ENCODE measurements at places on chromosomes 12 and 14. TPM values are rescaled to one million over a fixed set of nuclear protein-coding genes. Genes with fewer than 3 reads are reported as not detected.
A peak's percentile ranks its signal among the peaks of the same experiment; 100 is the strongest.

- no peak for DNase-seq
Measured at GRCh38 chr12:118467641-118468305, 91.4 kb downstream of the SUDS3 start.

- DNase-seq, result no peak
Measured at GRCh38 chr14:53890611-53891101, 66.0 kb downstream of the BMP4 start.

The SPIC gene
- total RNA-seq, result not detected

GRCh38 chr12:6823182-6824084 is 1.8 kb downstream of the GPR162 start:
- no peak for DNase-seq

GRCh38 chr14:87934185-87934584 is 58.8 kb downstream of the GALC start:
- peak; percentile 7 for DNase-seq

- DNase-seq, result peak; percentile 57
Measured at GRCh38 chr12:113461666-113462065, 10.0 kb downstream of the LHX5 start.

DNA sequence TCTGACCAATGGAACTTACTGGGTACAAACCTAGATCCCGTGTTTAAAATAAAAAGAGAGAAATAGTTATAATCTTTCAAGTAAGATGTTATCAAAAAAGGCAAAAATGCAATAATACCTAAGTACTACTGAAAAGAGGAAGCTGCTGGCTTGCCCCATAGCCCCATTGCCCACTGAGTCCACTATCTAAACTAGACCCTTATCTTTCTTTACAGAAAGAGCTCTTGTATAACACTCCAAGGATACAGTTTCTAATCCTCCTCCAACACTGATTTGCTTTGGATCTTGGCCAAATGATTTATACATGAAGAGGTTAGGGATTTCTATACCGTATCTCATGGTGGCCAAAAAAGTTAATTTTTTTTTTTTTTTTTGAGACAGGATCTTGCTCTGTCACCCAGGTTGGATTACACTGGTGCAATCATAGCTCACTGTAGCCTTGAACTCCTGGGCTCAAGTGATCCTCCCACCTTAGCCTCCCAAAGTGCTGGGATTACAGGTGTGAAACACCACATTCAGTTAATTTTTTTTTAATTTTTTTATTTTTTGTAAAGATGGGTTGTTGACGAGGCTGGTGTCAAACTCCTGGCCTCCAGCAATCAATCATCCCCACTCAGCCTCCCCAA is 2.6 kb downstream of the GXYLT1 start:
- DNase-seq, result no peak

DNA sequence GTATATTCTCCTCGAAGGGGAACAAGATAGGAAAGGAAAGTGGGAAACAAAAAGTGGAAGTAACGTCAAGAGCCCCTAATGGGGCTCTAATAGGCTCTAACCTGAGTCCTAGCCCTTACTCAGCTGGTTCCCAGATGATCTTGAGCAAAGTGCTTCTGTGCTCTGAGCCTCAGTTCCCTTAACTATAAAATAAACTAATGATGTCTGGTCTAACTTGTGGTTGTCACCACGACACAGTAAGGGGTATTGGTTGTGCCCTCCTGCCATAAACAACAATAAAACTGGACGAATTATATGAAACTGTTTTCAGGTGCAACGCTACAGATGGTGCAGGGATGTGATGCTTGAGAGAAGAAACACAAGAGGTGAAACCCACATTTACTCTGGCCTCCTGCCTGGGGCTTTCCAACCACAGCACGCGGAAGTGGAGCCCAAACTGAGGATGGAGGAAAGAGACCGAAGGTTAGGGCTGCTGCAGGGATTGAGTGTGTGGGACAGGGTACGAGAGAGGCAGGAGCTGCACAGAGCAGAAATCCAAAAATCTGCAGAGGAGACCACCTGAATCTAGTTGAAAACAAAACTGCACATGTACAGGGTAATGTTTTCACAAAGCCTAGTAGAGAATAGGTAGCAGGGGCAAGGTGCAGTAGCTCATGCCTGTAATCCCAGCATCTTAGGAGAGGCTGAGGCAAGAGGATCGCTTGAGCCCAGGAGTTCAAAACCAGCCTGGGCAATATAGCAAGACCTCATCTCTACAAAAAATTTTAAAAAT is 45.6 kb upstream of the BCL2L14 start:
- no peak for DNase-seq

The PPP1R13B gene
- 16.4 TPM for total RNA-seq

DNA sequence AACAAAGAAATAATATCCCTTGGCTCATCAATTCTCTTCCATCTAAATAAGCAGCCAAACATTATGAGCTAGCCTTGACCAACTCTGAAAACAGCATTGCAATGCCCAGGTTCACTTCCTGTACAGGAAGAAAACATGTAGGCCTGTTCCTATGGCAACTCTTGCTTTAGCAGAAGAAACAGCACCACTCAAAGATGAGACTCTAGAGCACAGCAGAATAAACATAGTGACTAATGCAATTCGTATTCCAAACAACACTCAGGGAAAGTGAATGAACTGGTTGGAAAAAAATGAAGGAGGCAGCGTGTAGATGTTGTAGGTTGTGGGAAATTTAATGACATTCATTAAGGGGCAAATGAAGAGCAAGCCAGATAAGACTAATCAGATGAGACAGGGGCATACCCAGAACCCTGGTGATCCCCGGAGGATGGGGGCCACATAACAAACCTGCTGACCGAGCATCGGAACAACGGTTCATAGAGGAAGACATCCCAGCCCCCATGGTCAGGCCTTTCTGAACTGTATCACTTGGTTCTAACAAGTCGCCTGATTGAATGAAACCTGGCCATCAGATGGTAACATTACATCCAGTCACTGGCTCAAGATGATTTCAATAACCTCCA is 9.0 kb downstream of the ARHGDIB start:
- DNase-seq, result peak; percentile 90

The RNU6-8 gene
- total RNA-seq, result not detected

DNA sequence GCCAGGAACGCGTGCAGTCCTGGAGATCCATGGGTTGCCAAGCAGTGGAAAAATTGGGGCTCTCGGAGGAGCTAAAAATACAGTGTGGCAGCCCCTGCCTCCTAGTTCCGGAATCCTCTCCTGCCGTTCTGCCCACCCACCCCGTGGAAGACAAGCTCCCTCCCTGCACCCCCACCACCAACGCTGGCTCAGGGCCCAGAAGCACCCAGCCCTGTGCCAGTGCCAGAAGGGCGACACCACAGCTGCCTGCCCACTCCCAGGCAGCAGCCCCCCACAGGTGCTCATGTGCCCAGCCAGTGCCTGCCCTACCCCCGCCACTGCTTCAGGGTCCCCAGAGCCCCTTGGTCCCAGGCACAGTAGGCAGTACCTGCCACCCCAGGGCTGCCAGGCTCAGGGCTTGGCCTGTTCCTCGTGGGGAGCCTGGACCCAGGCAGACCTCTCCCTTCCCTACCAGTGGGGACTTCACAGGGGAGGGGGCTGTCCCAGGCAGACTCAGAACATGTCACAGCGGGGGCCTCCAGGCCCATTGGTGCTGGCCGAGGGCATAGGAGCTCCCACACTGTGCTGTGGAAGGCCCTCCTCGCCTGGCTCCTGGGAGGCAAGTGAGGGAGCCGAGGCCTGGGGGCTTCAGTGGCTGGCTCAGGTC is 7.4 kb downstream of the INF2 start:
- no peak for DNase-seq

- peak; percentile 50 for DNase-seq
Measured at GRCh38 chr14:22791301-22791700, 23.9 kb downstream of the SLC7A7 start.

The TDRD9 gene
- 0.12 TPM for total RNA-seq

GRCh38 chr12:114916124-114916523 is 232.1 kb upstream of the TBX3 start:
- peak; percentile 89 for DNase-seq

GRCh38 chr14:105485739-105486162 is 935 bp upstream of the CRIP1 start:
- peak; percentile 25 for DNase-seq

The KRT71 gene
- total RNA-seq, result not detected

The COX8C gene
- total RNA-seq, result not detected

The MSI1 gene
- not detected for total RNA-seq

GRCh38 chr12:132142679-132143335 is 1.3 kb downstream of the DDX51 start:
- DNase-seq, result no peak

- no peak for DNase-seq
Measured at GRCh38 chr12:49567302-49567610, 686 bp downstream of the MCRS1 start.

DNA sequence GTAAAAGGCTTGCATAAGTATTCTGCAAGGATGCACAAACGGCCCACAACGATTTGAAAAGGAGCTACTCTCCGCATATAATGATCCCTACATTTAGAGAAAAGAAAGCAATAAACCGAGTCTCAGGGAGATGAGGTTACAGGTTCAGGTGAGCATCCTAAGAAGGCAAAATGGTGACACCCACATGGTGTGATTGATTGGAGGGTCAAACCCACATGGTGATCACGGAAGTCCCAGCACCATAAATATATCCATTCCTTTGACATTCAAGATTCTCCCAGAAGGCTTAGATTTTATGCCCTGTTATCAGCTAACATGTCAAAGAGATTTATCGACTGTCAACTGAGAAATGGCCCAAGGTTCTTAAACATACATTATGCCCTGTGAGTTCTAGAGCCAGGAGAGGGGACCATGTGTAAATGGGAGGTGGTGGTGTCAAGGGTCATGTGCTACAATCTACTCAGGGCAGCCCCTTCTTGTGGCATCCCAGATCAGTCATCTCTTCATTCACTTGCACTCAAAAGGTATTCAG is 282.2 kb downstream of the EMP1 start:
- DNase-seq, result no peak

- DNase-seq, result peak; percentile 99
Measured at GRCh38 chr12:113727651-113728061, 238.5 kb downstream of the RBM19 start.

The ZFYVE21 gene
- 50.1 TPM for total RNA-seq

GRCh38 chr14:101520621-101521472 is 40.4 kb upstream of the DIO3 start:
- DNase-seq, result no peak

The TMEM132C gene
- total RNA-seq, result not detected

- no peak for DNase-seq
Measured at GRCh38 chr12:84550518-84550917, 362.1 kb downstream of the SLC6A15 start.
